NCI-H1930 (cell line): ENCODE measurements at places on chromosomes 5 and 9.

DNA sequence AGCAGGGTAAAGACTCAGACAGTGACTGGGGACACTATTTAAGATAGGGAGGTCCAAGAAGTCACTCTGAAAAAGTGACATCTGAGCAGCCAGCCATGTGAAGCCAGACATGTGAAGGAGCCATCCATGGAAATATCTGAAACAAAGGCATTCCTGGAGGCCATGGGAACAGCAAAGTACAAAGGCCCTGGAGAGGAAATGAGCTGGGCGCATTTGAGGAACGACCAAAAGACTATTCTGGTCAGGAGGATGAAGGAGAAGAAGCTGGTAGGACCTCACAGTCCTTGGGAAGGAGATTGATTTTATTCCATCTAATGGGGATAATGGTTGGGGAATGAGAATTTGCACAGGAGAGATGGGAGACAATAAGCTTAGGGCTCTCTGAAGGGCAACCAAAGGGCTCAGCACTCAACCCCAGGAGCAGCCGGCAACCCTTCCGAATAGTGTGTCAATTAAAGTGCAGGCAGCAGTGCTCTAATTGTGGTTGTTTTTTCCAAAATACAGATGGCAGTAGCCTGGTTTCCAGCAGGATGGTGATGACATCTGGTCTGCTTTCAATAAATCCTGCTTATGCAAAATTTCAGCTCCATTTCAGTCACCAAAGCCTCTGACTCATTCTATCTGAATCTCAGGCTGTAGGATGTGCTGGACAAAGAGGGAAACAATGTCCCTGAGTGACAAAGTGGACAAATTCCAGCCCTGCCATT, 26.7 kb downstream of the FOXI1 start:
- no peak for DNase-seq

- no peak for DNase-seq
These were observed 56.7 kb upstream of the CXCL14 start for GRCh38 chr5:135635451-135635850.

DNA sequence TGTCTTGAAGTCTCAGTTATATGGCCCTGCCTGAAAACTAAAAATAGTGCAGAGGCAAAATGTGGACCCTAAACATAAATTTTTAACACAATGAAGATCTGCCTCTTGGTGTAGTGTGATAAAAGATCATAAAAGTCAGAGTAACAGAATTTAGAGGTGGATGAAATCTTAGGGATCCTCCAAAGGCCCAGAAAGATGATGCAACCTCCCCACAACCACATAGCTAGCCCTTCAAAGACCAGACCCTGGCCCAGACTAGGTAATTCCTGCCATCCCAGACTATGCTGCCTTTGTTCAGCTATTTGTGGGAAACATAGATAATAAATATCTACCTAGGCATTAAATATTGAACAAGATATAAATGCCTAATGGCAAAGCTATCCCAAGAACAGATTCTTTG, 15.3 kb downstream of the KLF9 start:
- DNase-seq, result no peak

GRCh38 chr9:32411753-32412152, 27.3 kb downstream of the ACO1 start:
- DNase-seq, result no peak

DNA sequence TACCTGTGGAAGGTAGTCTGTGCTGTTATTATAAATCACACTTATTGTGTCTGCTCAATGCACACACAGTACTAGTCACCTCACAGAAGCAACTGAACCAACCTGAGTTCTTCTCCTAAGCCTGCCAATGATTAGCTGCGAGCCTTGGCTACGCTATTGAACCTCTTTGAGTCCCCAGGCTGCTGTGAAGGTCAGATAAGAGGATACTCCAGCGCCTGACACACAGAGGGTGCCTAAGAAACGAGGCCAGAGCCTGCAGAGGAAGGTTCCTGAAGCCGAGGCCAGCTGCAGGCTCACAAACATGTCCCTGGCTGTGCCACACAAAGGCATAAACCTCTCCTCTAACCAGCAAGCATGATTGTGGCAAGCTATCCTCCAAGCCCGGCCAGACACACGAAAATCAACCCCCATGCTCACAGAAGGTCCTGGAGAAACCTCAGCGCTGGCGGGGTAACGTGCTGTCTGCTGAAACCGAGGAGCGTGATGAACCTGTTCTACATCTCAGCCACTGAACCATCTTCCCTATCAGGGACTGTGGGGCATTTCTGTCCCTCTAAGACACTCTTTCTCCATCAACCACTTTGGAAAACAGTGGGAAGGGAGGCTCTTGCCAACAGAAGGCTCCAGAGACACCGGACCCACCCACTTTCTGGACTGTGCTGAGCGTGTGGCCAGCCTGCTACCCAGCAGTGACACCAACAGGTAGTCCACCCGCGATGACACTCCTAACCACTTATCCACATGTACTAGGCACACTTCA, 53.2 kb upstream of the SLC25A51 start:
- DNase-seq, result no peak

DNA sequence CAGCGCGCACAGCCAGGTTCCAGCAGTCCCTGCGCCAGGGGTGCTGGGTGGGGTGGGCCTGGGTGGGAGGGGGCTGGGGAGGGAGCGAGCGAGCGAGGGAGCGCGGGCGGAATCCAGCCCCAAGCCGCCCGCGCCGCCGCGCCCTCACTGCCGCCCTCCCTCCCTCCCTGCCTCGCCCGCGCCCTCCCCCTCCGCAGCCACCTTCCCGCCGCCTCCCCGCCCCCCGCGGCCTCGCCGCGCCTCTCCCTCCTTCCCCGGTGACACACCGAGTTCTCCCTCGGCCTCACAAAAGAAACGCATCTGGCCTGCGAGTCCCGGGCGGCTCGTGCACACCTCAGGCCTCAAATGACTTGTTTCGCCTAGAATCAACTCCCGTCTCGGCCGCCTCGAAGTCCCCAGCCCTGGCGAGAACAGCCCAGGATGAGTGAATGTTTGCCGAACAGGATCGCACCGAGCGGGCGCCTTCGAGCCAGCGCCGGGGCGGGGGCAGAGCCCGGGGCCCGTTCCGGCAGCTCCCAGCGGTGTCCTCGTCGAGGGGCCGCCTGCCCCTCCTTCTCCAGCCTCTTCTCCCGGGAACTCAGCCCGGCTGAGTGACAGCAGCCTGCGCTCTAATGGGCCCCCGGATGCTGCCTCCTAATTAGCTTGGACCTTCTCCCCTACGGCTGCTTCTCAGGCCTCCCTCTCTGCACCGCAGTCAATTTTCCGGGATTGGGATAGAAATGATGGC, 371 bp upstream of the PITX1 start:
- DNase-seq, result no peak

GRCh38 chr9:92763721-92764380, 782 bp downstream of the BICD2 start:
- no peak for DNase-seq
